NCI-H460 (cell line): ENCODE measurements at places on chromosomes 6 and 20.

- peak; percentile 32 for DNase-seq
Observed at GRCh38 chr6:168060521-168060931, 18.5 kb downstream of the FRMD1 start.

DNA sequence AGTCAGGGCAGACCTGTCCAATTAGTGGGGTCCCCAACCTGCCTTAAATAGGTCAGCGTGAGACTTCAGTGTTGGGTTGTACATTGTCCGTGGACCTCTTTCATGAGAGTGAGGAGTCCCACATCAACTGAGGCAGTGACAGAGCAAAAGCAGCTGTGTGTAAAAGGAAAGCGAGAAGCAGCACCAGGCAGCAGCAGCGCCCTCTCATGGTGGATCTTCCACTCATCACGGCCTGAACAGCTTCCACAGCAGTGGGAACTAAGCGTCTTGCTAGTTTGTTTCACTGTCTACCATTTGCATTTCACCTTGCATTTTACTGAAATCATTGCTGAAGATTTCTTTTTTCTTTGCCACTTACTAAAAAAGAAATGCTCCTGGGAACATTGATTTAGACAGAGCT is 333.8 kb downstream of the PKHD1 start:
- DNase-seq: no peak

- DNase-seq: no peak
Observed at GRCh38 chr6:80547827-80548226, 441.4 kb downstream of the BCKDHB start.

DNA sequence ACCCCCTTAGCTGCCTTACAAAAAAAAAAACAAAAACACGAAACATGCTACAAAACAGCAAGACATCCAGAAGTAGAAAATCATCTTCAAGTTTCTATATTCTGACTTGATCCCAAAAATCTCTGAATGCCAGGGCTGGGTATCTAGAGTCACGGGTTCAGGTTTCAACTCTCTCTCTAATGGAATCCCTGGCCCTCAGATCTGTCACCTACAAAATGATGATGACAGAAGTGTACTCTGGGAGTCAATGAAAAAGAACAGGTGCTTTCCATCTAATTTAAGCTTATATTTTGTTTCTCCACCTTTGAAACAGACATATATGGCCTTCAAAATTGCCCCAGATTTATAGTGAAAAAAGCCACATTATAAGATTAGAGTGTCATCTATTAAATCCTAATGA is 18.3 kb downstream of the RTN4IP1 start:
- no peak for DNase-seq

DNA sequence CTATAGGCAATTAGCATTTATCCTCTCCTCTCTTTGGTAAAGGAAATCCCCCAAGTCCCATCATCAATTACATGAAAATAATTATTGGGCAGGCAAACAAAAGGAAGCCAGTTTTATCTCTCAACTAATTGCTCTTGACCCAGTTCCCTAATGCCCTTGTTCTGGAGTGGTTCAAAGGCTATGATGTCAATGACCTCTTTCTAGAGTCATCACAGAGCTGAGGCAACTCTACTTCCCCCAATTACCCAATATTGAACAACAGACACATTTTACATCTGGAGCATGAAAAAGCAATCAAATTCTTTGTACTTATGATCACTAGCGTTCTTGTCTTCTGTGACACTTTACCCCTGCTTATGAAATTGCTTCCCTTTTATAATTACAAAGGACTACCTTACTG is 43.5 kb downstream of the NT5E start:
- no peak for DNase-seq

GRCh38 chr6:92047152-92047850 is 1372.1 kb downstream of the EPHA7 start:
- no peak for DNase-seq

GRCh38 chr6:73800997-73801396 is 105.0 kb downstream of the CD109 start:
- DNase-seq: no peak

- no peak for DNase-seq
Observed at GRCh38 chr6:143248359-143248758, 187.7 kb downstream of the AIG1 start.

DNA sequence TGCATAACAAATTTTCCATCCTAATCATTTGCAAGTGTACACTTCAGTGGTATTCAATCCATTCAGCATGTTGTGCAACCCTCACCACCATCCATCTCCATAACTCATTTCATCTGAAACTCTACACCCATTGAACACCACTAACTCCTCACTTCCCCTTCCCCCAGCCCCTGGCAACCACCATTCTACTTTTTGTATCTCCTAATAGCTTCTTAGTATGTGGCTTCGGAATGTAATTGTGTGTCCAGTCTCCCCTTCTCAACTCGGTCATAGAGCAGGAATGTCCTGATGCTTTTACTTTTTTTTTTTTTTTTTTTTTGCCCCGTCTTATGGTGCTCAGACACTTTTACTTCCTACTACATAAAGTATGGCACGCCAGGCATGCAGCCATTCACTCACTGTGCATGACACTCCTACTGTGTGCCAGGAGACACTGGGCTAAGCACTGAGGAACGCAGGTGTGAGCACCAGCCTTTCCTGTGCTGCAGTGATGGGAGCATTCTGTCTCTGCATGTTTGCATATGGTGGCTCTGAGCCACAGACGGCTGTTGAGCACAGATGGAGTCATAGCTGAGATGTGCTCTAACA is 15.3 kb downstream of the HCK start:
- no peak for DNase-seq

DNA sequence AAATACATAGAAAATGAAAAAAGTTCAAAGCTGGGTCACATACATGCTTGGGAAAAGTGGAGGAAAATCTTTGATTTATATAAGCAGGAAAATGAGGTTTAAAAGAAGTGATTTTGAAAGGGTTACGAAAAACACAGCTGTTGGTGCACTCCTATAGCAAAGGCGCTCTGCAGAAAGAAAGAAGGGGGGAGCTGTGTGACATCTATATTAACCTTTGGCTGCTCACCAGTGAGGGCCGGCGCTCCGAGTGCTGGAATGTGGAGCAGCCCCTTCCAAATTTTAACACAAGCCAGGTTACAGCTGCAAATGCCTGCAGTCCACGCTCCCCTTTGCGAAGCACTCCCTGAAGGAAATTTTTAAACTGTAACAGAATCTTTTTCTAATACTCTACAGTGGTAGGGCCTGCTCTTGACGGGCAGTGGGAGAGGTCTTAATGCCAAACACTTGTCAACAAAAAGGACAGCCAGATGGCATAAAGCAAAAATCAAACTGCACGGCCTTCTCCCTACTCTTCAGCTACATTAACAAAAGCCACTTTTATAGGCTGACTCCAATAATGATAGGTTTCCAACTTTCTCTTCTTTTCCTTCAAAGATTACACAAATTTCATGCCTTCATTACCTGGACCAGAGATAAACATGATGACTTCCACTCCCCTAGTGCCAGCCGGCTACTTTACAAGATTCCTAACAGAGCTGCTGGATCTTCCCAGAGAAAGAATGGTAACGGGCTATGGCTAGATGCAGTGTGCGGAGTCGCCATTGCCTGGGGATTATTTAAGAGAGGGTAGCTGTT is 4.8 kb downstream of the BMP7 start:
- no peak for DNase-seq

DNA sequence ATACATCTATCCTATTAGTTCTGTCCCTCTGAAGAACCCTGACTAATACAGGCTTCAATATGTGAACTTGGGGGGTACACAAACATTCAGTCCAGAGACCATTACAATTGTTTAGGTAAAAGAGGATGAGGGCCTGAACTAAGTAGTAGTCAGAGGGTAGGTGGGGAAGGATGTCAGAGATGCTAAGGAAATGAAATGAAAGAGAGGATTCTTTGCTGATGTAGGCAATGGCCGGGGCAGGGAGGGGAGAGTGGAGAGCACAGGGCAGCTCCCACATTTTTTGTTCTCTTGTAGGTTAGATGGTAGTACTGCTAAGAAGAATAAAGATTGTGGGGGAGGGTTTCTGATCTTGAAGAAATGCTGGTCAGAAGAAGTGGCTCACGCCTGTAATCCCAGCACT is 60.8 kb downstream of the SOX4 start:
- DNase-seq: no peak

GRCh38 chr20:57200882-57201695 is 65.4 kb downstream of the BMP7 start:
- DNase-seq: no peak

DNA sequence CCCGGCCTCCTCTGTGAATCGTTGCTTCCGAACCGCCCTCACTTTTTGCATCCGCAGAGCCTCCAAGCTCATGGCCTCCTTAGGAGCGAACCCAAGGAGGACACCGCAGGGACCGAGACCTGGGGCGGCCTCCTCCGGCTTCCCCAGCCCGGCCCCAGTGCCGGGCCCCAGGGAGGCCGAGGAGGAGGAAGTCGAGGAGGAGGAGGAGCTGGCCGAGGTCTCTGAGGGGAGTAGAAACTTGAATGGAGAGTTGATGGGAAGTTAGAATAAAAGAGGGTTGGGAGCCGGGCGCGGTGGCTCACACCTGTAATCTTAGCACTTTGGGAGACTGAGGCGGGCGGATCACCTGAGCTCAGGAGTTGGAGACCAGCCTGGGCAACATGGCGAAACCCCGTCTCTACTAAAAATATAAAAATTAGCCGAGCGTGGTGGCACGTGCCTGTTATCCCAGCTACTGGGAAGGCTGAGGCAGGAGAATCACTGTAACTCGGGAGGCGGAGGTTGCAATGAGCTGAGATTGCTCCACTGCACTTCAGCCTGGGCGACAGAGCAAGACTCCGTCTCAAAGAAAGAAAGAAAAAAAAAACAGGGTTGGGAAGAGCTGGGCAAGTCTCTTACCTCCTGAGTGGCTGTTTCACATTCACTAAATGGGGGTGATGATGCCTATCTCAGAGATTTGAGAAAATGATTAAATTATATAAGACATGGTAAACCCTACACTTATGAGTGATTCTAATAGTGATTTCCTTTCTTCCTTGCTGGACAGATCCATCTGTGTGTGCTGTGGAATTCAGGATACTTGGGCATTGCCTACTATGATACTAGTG is 805 bp downstream of the MSH5 start:
- no peak for DNase-seq

GRCh38 chr6:29810371-29810770 is 17.3 kb upstream of the HLA-G start:
- DNase-seq: no peak

DNA sequence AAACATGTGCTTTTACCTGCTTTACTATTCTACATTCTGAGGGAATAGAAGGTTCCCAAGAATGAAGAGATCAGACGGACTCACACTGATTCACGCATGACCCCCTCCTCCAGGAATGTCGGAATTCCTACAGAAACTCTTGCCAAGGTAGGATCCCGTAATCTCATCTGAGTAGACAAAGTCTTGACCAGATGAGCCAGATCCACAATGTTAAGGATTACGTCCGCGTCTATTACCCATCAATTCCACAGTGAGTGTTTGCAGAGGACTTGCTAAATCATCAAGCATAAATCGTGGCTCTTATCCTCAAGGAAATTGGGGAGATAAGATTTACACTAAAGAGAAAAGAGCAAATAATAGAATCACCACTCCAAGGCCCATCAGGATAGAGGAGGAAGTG is 245.9 kb upstream of the FOXQ1 start:
- DNase-seq: no peak

- no peak for DNase-seq
Observed at GRCh38 chr6:126113261-126113660, 126.9 kb downstream of the TRMT11 start.

GRCh38 chr20:14055127-14055742 is 59.9 kb downstream of the MACROD2 start:
- DNase-seq: peak; percentile 72

DNA sequence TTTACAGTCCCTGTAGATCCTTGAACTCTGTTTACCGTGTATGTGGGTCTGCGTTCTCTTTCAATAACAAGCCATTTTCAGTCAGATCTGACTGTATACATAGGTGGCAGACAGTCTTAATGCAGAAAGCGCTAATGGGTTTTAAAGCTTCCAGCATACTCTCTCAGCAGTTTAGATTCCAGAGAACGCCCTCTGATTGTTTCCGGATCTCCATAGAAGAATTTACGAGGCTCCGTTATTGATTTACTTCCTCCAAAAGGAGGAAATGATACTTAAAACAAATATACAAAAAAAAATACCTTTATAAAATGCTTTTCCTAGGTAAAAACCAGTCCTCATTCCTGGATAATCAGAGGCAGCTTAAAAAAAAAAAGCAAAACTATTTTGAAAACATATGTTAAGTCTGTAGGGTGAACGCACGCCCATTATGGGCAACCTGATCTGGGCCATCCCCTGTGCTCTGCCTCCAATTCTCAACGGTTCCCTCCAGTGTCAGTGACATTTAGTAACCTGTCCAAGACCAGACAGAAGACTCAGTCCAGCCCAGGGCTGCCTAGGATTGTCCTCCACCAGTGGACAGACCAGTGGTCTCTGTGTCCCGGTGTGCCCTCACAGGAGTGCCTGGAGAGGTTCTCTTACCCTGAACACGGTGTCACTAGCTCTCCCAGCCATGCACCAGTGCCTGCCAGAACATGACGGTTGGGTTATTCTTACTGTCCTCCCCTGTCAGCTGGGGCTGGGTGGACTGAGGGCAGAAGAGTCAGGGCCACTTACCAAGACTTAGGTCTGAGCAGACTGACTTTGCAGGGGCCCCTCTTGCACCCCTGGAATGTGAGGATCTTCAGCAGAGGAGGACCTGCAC is 217.3 kb downstream of the ARID1B start:
- DNase-seq: no peak

DNA sequence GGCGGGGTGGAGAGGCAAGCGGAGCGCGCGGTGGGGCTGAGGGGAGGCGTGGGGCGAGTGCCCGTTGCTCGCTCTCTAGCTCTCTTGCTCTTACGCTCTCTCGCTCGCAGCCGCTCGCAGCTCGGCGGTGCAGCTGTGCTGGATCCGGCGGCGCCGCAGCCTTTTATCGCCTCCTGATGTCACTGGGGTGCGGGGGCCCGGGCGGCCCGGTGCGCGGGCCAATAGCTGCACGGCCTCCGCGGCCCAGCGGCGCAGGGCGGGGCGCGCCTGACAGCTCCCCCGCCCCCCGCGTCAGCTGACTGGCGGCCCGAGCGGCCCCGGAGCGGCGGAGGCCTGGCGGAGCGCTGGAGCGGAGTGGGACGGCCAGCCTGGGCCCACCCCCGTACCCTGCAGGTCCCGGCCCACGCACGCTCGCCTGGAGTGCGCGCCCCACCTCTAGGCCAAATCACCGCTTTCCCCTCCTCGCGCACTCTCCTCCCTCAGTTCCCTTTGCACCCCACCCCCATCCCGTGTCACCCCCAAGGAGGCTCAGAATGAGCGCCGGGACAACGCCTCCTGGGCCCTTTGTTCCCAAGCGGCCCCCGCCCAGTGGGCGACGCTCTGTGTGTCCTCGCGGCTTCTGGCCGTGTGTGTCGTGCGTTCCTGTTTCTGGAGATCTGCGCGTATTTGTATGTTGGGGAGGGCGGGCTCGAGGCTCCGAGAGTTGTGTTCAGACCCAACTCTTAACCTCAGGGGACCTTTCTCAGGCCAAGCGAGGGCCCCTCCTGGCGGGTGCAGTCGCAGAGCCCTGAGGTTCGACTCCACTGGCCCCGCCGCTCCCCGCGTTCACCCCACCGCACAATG is at the start of gene MAFB:
MAFB (minus strand) TSS at position 137 of the 843 bp plus-strand sequence. CDS start 386 bp downstream, outside the sequence.
- DNase-seq: peak; percentile 37

DNA sequence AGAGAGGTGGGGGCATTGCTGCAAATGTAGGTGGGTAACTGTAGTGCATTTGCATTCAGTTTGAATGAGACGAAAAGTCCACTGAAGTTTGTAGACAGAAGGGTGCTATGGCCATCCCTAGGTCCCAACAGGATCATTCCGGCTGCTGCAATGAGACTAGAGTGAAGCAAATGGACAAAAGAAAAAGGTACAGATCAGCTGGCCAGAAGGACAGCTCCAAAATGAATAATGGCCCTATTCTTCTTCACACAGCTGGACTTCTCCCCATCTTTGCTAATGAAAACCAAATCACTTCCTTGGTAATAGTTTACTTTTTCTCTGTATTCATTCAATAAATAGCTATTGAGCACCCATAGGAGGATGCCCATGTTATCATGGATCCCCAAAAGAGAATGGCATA is 56.4 kb upstream of the TPD52L1 start:
- no peak for DNase-seq
